ENCODE measurements at places on chromosomes 2 and 18. TPM values are rescaled to one million over a fixed set of nuclear protein-coding genes. Genes with fewer than 3 reads are reported as not detected.

GRCh38 chr2:167005096-167005495 lies 116.8 kb downstream of the XIRP2 start:
- no peaks in the 10 kb centered on the region for H3K4me1 ChIP-seq
- DNase-seq: no peak
- H3K36me3 ChIP-seq: no peaks in the 10 kb centered on the region
- H3K27me3 ChIP-seq: no peaks in the 10 kb centered on the region

GRCh38 chr18:23280844-23281243 lies 145.6 kb downstream of the CABLES1 start:
- no peak overlapping the region for H3K27ac ChIP-seq
- H3K4me1 ChIP-seq: peaks cover 41% of the 10 kb centered on the region
- no peak overlapping the region for H3K4me3 ChIP-seq
- DNase-seq: no peak
- H3K27me3 ChIP-seq: peaks cover 10% of the 10 kb centered on the region
- H3K36me3 ChIP-seq: peaks cover 6% of the 10 kb centered on the region

DNA sequence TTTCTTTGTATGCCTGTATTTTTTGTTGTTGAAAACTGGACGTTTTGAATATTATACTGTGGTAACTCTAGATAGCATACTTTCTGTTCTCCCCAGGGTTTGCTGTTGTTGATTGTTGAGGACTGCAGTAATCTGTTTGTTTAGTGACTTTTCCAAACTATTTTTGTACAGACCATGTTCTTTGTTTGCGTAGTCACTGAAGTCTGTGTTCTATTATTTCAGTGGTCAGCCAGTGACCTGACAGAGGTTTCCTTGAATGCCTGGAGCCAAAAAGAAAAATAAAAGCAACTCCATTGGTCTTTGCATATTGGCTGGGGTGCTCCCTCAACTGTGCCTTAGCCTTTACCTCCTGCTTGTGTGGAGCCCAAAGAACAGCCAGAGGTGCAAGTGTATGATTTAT lies 42.7 kb upstream of the PHLPP1 start:
- no peak for DNase-seq
- no peak overlapping the region for H3K4me3 ChIP-seq
- no peaks in the 10 kb centered on the region for H3K36me3 ChIP-seq
- H3K27ac ChIP-seq: no peak overlapping the region

DNA sequence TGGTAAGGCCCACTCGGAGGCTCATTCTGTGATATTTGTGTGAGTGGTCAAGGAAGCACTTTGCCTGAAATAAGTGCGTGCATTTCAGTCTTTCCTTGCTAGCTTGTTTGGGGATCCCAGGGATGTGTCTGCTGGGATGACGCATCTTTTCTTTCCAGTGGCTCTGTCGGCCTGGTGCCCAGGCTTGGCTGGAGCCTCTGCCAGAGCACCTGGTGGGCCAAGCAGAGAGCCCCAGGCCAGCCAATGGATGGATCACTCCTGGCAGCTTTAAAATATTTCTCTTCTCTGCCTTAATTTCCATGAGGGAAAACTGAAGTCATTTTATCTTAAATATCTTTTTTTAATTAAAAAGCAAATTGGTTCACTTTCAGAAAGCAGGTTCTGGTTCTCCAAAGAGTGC lies 501.8 kb upstream of the HS6ST1 start:
- no peak overlapping the region for H3K27ac ChIP-seq
- DNase-seq: no peak
- H3K36me3 ChIP-seq: no peaks in the 10 kb centered on the region
- H3K4me1 ChIP-seq: peaks cover 6% of the 10 kb centered on the region

DNA sequence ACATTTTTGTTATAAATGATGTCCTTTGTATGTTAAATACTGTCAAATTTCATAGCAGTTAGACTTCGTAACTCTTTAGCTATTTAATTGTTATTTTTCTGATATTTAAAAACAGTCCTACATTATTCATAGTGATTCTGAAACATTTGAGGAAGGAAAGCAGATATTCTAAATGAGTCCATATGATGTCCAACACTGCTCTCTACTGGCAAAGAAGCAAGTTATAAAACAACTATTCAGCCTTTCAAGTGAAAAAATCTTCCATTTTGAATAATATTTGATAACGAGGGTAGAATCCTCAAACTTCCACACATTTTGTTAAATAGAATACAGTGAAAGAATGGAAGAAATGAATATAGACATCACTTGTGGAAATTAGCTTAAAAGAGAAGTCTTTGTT lies 220.8 kb downstream of the GULP1 start:
- H3K4me3 ChIP-seq: no peak overlapping the region
- H3K27ac ChIP-seq: no peak overlapping the region
- H3K4me1 ChIP-seq: peaks cover 13% of the 10 kb centered on the region
- no peak for DNase-seq

OR6B2 gene
- 0.23 TPM for total RNA-seq

TDRD15 gene
- total RNA-seq: 0.05 TPM

ADRA2B gene
- total RNA-seq: 0.46 TPM
